ENCODE measurements at places on chromosomes 6 and 20.

DNA sequence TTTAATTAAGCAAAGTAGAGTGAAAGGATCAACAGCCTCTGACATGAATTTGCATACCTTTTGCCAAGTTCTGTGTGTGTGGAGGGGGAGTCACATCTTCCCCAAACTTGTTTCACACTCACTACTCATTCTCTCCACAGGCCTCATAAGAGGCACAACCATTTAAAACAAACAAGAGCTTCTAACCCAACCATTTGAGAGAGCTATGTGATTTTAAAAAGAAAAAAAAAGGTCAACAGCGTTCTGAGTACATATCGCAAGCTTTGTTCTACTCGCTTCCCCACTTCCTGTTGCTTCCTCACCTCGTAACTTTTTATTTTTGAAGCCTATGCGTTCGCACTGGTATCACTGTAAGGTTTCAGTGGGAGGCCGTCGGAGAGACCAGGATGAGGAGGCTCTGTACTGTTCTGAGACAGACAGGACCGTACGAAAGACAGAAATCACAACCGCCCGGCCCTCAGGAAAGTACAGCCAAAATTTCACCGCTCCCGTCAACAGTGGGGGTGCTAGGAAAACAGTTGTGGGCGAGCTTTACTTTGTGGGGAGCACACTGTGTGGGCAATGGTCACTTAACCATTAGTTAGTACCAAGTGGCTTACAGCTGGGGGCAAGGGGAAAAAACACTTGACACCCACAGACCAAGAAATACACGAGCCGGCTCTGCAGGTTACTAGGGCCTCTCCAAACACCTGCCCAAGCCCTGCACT lies 61.3 kb downstream of the TRERF1 start:
- no peak for DNase-seq

DNA sequence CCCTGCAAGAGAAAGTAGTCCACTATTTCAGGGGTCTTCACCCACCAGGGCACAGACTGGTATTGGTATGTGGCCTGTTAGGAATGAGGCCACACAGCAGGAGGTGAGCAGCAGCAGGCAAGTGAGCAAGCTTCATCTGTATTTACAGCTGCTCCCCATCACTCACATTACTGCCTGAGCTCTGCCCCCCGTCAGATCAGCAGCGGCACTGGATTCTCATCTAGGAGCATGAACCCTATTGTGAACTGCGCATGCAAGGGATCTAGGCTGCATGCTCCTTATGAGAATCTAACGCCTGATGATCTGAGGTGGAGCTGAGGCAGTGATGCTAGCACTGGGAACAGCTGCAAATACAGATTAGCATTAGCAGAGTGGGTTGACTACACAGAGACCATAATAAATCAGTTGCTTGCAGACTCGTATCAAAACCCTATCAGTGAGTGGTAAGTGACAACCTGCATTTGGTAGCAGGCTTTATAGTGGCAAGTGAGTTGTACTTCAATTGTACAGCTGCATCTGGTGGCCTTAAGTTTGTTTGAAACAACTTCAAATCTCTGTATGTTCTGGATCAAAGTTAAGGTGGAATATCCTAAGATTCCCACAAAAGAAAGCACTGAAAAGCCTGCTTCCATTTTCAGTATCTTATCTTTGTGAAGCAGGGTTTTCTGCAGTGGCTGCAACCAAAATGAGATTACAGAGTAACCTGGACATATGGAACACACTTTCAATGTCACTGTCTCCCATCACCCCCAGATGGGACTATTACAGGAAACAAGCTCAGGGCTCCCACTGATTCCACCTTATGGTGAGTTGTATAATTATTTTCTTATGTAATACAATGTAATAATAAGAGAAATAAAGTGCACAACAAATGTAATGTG lies 12.8 kb downstream of the C6orf141 start:
- no peak for DNase-seq

DNA sequence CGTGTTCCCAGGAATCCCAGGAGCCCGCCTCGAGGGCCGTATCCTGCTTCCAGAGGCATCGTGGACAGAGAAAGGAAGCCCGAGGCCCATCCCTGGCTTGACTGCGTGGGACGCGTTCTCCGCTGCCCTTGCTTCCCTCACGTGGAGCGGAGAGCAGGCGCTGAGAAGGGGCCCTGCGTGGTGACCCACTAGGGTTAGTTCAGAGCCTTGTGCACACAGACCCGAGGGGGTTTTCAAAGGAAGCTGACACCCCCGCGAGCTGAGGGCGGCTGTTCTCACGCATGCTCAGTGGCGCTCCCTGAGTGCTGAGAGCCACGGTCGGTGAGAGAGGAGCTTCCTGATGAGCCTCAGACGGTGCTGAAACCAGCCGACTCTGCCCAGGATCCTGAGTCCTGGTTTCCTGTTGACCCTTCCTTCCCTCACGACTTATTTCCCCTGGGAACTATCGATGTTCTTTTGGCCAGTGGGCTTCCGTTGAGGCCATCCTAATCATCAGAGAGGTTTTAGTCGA lies 28.9 kb upstream of the CCR6 start:
- DNase-seq: peak; percentile 44

- no peak for DNase-seq
Measured at GRCh38 chr20:3696200-3696599, 14.4 kb upstream of the ADAM33 start.

DNA sequence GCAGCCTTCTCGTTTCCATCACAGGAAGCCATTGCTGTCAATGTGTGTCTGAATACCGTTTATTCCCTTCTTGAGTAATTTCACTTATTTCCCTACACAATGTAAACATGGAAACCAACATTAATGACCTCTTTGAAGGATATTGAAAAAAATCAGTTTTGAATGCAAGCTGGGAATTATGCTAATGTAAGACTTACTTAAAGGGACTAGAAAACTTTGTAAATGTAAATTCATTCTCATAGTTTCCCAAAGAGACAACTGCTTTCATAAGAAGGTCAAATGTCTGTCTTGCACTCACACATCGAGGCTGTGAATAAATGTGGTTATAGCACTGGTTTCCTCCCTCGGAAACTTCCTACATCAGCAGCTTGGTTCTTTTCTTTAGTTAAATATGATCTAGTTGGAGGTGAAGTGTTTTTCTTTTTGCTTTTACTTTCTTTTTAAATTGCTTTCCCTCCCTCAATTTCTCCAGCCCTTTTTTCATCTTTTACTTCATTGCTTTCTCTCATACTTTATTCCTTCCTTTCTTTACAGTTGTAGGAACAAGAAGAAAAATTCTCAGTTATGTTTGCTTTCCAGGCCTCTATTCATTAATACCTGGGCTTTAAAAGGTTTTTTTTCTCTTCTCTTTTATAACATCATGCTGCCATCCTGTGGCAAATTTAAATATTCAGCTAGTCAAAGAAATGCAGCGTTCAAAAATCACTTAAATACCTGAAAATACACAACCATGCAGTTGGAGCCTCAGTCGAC lies 108.3 kb downstream of the TNFAIP3 start:
- DNase-seq: no peak

GRCh38 chr6:72653026-72653425 lies 31.2 kb downstream of the KCNQ5 start:
- DNase-seq: no peak

DNA sequence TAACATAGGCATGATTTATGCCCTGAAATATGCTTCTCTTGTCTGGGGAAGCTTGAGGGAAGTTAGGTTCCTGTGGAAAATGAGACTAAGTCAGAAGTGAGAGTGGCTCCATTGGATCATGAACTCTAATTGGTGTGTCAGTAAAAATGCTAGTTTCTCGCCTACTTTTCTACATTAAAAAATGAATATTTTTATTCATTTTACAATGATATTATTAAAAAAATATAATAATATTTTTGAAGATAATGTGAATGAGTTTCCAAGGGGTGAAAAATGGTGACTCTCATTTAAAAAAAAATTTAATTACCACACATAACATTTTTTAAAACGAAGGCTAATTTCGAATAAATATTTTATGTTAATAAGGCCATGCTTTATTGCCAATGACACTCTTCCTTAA lies 84.2 kb downstream of the HIVEP1 start:
- no peak for DNase-seq

DNA sequence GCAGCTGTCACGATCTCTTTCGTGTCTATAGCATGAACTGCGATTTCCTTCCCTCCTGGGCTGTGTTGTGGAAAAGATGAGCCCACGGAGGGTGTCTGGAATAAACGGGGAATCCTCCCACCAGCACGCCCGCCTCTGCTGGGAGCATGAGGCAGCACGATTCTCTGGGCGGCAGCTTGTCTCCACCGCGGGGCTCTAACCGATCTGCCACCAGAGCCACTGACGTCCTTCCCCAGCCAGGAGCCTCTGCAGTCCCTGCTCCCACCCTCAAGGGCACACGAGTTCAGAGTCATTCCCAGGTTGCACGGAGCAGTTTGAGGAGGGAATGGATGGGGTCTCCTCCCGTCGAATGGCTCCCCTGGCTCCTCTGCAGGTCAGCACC lies 197.6 kb downstream of the DLL1 start:
- no peak for DNase-seq

DNA sequence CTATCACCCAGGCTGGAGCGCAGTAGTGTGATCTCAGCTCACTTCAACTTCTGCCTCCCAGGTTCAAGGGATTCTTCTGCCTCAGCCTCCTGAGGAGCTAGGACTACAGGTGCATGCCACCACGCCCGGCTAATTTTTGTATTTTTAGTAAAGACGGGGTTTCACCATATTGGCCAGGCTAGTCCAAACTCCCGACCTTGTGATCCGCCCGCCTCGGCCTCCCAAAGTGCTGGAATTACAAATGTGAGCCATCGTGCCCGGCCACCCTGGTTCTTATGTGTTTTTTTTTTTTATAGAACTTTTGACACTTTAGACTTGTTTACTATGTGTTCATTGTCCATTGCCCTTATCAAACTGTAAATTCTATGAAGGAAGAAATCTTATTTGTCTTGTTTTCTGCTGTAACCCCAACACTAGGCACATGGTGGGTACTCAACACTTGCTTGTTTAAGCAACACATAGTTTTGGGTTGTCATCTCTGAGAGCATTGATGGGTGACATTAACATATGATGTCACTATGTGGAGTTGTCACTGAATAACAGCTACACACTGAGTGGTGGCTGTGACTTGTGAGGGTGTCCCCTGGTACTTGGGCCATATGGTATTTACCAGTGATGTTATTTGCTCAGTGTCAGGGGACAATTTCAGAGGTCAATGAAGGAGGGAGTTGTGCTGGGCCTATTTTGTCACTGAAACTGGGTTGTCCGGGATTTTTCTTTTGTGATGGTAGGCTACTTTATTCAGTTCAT lies 1.5 kb upstream of the PXMP4 start:
- DNase-seq: no peak

- DNase-seq: no peak
Measured at GRCh38 chr6:127083231-127083962, 35.1 kb upstream of the RSPO3 start.

GRCh38 chr6:18551228-18551627 lies 164.1 kb downstream of the RNF144B start:
- no peak for DNase-seq

- no peak for DNase-seq
Measured at GRCh38 chr6:17204533-17204932, 76.6 kb upstream of the RBM24 start.

GRCh38 chr6:134531188-134531551 lies 213.3 kb upstream of the SGK1 start:
- no peak for DNase-seq

DNA sequence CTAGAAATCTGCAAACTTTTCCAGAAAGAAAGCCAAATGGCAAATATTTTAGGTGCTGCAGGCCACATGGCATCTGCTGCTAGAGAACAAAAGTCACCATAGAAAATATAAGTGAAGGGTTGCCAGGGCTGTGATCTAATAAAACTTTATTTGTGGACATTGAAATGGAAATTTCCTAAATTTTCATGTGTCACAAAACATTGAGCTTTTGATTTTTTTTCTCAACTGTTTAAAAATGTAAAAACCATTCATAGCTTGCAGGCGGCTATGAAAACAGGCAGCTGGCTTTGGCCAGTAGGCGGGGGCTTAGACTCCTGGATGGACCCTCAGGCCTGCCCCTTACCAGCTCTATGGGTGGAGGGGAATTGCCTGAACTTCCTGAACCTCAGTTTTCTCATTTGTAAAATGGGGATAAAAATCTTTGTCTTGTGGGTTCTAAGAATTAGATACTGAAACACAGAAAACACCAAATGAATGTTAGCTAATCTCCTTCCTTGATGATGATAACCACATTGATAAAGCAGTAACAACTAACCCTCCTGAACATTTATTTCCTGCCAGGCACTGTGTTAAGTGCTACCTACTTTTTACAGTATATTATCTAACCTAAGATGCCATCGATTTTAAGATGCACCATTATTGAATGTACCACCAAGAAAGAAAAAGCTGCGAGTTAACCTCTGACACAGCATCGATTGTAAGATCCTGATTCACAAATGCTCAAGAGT lies 85.5 kb downstream of the SLC22A23 start:
- DNase-seq: no peak

GRCh38 chr6:1590580-1590979 lies 19.1 kb upstream of the FOXC1 start:
- no peak for DNase-seq

DNA sequence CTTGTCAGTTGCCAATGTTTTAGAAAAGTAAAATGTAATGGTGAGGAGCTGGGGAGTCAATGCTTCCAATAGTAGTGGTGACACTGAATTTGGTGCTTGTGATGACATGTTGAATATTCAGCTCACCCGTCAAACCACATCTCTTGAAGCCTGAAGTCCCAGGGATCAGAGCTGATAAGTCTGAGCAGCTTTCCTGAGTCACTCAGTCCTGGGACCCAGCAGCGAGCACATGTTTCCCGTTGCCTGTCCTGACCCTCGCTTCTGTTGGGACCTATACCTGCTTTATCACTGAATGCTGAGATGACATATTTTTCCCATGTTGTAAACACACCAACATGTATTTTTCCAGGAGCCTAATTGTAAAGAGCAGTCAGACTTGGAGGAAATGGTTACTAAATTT lies 693.6 kb downstream of the QKI start:
- DNase-seq: no peak

DNA sequence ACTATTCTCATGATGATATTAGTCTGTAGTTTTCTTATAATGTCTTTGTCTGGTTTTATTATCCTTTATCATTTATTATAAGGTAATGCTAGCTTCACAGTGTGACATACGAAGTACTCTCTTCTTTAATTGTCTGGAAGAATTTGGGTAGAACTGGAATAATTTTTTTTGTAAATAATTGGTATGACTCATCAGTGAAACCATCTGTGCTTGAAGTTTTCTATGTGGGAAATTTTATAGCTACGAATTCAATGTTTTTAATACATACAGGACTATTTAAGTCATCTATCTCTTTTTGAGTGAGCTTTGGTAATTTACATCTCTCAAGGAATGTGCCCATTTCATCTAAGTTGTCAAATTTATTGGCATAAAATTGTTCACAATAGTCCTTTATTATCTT lies 86.3 kb downstream of the SOD2 start:
- DNase-seq: no peak
